ENCODE measurements at places on chromosomes 16 and 17.

- no peak for DNase-seq
Measured at GRCh38 chr16:9533042-9533441, 441.6 kb downstream of the HAPSTR1 start.

- peak; percentile 52 for DNase-seq
Measured at GRCh38 chr17:16873174-16874035, 98.5 kb downstream of the TNFRSF13B start.

DNA sequence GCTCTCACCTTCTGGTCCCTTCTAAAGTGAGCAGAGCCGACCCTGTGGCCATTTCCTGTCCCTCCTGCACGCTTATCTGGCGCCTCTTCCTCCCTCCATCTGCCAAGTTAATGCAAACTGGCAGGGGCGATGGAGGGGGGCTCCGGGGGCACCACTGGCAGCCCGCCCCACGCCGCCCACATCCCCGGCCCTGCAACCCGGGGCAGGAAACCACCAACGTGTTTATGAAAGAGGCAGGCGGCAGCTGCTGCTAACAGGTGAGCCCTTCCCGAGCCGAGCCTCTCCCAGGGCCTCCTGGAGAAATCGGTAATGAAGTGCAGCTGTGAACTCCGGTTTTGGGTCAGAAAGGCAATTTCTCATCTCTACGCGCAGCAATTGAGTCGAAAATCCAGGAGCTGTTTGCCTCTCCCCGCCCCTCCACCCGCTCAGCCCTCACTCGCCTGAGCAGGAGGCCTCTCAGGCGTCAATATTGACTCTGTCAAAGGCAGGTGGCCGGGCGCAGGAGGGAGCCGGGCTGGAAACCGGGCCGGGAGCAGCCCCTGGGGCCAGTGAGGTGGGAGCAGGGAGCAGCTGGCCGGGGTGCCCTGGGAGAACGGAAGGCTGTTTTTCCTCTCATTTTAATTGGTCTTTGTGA is 164.4 kb upstream of the GSE1 start:
- DNase-seq = peak; percentile 98

DNA sequence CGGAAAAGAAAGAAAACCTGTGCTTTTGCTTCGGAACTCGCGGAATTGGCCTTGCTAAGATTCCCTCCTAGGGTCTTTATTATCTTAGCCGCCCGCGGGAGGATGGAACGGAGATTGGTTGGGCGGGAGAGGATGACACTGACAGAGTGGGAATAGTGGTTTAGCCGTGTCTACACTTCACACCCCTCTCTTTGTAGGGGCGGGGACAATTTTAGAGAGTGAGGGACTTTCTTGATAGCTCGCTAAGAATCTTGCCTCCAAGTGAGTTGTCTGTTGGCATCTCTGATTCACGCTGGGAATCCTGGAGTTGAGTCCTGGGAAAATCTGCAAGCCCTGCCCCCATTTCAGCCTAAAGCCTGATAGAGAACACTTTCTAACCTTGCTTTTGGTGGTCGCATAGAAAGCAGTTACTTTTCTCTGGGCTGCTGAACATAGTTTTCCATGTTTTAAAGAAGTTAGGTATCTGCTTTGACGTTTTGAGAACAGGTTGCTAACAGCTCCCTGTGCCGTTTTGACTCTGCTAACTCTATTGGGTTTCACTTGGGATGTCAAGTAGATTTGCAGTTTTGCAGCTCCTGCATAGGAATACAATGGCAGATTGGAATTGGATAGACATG is 697 bp downstream of the NOL11 start:
- DNase-seq = no peak

- DNase-seq = no peak
Measured at GRCh38 chr17:9401434-9401833, 174.2 kb downstream of the STX8 start.

DNA sequence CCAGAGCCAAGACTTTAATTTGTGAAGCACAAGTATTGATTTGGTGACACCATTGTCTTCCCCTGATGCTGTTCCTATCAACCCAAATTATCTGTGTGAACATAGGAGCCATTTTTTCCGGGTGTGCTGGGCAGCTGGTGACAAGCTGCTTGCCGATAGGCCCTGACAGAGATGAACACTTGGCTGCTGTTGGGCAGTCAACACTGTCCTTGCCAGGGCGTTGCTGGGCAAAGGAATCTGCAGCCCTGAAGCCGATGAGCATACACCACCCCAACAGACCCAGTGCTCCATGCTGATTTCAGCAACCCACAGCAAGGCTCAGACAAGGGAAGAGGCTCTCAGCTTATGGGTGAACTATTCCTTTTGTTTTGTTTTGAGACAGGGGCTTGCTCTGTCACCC is 105.4 kb downstream of the YPEL2 start:
- no peak for DNase-seq

DNA sequence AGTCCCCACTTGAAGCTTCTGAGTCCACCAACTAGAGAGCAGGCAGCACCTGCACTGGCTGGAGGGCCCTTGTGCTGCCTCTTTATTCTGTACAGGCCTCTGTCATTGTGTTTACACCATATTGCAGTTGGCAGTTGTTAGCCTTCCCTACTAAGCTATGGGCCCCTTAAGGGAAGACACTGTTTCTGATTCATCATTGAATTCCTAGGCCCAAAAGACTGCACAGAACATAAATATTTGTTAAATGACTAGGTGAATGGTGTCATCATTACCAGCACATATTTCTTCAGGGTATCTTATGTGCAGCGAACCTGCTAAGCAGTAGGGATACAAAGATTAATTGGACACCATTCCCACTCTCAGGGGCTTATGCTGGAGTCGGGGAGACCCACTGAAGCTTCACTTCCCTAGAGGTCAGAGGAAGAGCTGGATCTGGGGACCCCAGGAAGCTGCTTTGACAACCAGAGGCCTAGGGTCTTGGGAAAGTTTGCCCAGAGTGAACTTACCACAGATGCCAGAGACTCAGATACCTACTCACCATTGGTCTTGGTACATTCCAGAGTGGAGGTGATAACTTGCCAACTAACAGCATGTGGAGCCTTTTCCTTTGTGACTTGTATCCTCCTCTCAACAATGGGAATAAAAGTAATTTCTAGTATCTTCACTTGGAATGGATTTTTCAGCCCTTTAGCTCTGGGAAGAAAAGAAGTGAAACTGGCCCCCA is 28.7 kb upstream of the DDX52 start:
- no peak for DNase-seq

- peak; percentile 13 for DNase-seq
Measured at GRCh38 chr17:81322271-81323082, 27.4 kb upstream of the SLC38A10 start.

GRCh38 chr17:30922235-30923030 is 688 bp downstream of the ADAP2 start:
- no peak for DNase-seq

- DNase-seq = no peak
Measured at GRCh38 chr16:18979936-18980335, 3.8 kb upstream of the TMC7 start.

GRCh38 chr16:1661826-1662225 is 16.3 kb upstream of the JPT2 start:
- no peak for DNase-seq

GRCh38 chr16:57175896-57176295 is 9.9 kb downstream of the PSME3IP1 start:
- DNase-seq = no peak

- DNase-seq = no peak
Measured at GRCh38 chr16:61891460-61891859, 144.8 kb downstream of the CDH8 start.

DNA sequence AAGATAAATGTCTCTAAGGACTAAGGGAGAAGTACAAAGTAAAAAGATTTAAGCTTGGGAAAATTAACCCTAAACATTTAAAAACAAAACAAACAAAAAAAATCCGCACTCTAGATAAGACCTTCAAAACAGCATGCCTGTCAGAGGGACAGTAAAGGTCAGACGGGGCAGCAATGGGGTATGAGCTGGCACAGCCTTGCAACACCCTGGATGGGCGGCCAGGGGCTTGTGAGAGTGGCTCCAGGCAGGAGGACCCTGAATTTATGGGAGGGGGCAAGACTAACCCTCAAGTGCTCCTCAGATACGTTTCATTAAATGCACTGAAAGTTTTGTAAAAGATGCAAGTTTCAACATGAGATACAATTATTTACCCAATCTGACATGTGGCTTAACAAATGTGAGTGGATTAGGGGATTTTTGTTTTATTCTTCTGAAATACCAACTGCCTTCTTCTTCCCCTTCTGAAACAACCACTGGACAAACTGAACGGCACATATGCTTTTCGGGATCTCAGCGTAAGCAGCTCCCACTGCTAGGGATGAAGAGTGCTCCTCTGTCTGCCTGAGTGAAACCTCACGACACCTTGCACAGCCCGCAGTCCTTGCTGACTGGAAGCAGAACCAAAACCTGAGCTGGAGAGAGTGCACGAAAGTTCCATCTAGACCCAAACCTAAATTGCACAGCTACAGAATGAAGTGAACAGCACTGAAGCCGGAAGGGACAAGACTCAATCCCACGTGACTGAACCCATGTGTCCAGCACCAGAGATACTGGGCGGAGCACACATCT is 128.4 kb downstream of the ANKRD11 start:
- no peak for DNase-seq

DNA sequence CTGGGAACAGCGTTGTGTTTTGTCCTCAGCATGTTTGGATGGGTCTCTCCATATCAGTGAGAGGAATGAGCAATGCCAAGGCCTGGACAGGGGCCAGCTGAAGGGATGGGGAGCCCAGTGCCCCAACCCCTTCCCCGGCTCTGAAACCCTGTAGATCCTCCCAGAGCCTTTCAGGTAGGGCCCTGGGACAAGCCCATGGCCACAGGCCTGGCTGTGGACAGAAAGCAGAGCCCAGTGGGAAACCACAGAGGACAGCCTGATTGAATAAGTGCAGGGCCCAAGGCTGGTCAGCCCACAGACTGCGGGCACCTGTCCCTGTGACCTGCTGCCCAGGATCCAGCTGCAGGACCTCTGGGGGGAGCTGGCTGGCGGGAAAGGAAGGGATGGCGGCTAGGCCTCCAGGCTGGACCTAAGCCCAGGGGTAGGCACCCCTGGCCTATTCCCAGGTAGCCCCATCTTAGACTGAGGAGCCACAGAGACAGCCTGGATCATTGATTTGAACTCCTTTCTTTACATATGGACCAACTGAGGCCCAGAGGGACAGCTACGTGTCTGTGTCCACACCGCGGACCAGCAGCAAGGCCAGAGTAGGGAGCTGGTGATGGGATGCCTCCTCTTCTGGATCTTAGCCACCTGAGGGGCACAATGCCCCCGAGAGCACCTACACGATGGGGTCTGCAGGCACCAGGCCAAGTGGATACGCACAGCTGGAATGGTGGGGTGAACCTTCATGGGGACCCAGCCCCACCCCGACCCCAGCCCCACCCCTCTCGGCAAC is 1.3 kb downstream of the CCDC102A start:
- no peak for DNase-seq

GRCh38 chr16:21611556-21612384 is 12.4 kb downstream of the METTL9 start:
- DNase-seq = no peak

- no peak for DNase-seq
Measured at GRCh38 chr16:48378276-48378675, 6.9 kb downstream of the SIAH1 start.

GRCh38 chr16:9061358-9061813 is 30.1 kb upstream of the HAPSTR1 start:
- DNase-seq = no peak

DNA sequence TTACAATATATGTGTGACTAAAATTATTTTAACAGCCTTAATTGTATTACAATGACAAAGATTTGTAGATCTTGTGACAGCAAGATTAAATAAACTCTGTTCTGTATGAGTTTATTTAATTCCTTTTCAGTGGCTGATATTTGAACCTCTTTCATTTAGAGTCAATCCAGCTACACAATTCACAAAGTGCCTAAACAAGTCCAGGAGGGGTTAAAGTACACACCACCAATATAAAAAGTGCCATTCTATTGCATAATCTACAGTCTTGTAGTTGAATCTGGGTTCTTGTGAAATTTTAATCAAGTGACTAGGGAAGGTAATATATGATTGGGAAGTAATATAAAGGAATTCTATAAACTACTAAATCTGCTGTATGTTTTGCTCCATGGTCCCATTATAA is 3.9 kb upstream of the NFAT5 start:
- DNase-seq = no peak

- DNase-seq = no peak
Measured at GRCh38 chr16:4606354-4606753, 8.3 kb downstream of the UBALD1 start.

DNA sequence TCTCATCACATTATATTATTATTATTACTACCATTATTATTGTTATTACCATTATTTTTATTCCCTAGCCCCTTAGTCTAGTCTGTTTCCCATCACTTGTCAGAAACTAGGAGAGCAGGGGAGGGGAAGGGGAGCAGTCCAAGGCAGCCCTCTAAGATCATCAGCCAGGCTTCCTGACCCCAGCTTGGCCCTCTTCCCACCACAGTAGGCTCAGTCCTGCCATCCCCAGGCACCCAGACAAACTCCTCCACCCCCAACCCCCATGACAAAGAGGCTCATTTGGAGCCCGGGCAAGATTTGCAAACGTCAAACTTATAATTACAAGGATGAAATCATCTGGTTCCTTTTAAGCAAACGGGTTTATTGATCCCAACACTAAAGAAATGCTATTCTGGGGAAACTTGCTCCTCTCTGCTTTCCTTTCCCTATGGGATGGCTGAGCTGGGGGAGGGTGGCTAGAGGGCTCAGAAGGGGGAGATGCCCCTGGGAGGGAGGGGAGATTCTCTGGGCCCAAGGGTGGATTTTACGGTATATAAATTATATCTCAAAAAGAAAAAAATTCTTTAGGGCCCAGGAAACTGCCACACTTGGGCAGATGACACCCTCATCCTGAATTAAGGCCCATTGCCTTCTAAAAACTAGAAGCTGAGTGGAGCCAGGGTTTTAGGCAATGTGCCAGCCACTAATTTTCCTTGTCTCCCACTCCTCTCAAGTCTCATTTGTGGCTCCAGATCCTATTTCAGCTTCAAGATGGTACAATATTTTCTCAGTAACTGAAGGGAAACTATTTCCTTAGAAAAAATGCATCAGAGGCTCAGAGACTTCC is 4.4 kb upstream of the CBFB start:
- no peak for DNase-seq

DNA sequence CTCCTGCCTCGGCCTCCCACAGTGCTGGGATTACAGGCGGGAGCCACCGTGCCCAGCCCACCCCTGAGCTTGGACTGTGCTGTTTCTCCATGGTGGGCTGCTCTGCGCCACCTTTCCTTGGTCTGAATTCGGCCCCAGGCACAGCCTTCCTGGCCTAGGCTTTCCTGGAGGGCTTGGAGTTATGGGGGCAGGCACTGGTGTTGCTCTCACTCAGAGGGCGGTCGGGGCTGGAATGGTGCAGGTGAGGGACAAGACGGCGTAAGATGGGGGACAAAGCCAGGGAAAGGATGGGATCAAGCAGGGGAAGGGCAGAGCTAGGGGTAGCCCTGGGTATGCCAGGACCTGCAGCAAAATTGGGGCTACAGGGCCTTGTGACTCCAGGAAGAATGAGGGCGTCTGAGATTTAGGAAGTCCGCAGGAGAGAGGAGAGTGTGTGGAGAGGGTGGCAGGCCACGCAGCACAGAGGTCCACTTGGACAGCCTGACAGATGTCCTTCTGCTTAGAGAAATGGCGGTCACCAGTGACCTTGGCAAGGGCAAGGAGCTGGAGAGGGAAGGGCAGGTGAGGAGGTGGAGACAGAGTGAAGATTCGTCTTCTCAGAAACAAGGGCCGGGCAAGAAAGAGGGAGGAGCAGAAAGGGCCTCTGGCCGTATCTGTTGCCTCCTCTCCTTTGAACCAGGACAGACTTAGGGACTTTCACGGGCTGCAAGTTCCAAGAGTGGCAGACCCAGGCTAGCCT is 1.6 kb upstream of the ATP6V0C start:
- no peak for DNase-seq

GRCh38 chr16:17832738-17833137 is 362.0 kb upstream of the XYLT1 start:
- no peak for DNase-seq

GRCh38 chr17:41724476-41725050 is 9.9 kb downstream of the HAP1 start:
- DNase-seq = peak; percentile 90
